T-helper 17 cell (primary cell): ENCODE measurements at places on chromosomes 2 and 18. TPM values are rescaled to one million over a fixed set of nuclear protein-coding genes. Genes with fewer than 3 reads are reported as not detected.

Gene CPSF3
- 18.1 TPM for total RNA-seq

Gene G6PC2
- not detected for total RNA-seq

Gene RESP18
- total RNA-seq: not detected

Gene POTEC
- not detected for total RNA-seq

Gene NT5C1B
- total RNA-seq: not detected

Gene KRTCAP3
- 9.1 TPM for total RNA-seq

GRCh38 chr2:111986116-111986900, 68.8 kb upstream of the TMEM87B start:
- H3K27me3 ChIP-seq: peaks cover 13% of the 10 kb centered on the region
- H3K4me1 ChIP-seq: peaks cover 5% of the 10 kb centered on the region
- H3K4me3 ChIP-seq: no peak overlapping the region
- no peaks in the 10 kb centered on the region for H3K36me3 ChIP-seq
- H3K27ac ChIP-seq: no peak overlapping the region

DNA sequence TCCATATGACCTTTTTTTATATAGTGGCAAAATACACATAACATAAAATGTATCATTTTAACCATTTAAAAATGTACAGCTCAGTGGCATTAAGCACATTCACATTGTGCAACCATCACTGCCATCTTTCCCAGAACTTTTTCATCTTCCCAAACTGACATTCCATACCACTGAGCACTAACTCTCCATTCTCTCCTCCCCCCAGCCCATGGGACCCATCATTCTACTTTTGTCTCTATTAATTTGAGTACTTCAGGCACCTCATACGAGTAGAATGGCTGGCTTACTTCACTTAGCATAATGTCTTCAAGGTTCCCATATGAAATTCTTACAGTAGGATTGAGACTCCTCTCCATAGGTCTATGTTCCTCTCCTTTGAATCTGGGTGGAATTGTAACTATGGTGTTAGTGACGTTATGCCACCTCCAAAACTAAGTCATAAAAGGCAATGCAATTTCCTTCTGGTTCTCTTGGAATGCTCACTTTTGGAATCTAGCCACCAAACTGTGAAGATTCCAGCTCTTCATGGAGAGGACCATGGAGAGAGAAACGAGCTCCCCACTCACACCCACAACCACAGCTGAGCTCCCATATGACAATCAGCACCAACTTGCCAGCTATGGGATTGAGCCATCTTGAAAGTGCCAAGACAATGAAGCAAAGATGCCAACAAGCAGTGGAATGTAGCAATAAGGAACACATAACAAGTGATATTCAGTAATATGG, 9.8 kb upstream of the DNAJC27 start:
- no peak for DNase-seq
- peaks cover 22% of the 10 kb centered on the region for H3K27me3 ChIP-seq
- no peaks in the 10 kb centered on the region for H3K36me3 ChIP-seq
- H3K4me1 ChIP-seq: peaks cover 5% of the 10 kb centered on the region
- H3K27ac ChIP-seq: no peak overlapping the region

DNA sequence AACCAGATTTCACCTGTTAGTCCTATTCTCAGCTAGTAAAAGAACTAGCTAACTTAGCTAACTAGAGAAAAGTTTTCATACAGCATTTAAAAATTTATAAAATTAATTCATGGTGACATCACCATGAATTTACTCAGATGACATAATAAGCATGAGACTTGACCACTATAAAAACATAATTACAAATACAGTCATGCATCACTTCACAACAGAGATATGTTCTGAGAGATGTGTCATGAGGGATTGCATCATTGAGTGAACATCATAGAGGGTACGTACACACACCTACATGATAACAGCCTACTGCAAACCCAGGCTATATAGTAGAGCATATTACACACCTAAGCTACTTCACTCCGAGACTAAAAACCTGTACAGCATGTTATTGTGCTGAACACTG, 481.3 kb upstream of the CHAC2 start:
- no peaks in the 10 kb centered on the region for H3K27me3 ChIP-seq
- H3K4me3 ChIP-seq: no peak overlapping the region
- no peaks in the 10 kb centered on the region for H3K36me3 ChIP-seq
- H3K4me1 ChIP-seq: no peaks in the 10 kb centered on the region

GRCh38 chr2:219099329-219099728, 38.6 kb upstream of the IHH start:
- H3K36me3 ChIP-seq: peaks cover 2% of the 10 kb centered on the region
- H3K27ac ChIP-seq: no peak overlapping the region
- H3K4me3 ChIP-seq: no peak overlapping the region
- DNase-seq: no peak
- H3K27me3 ChIP-seq: no peaks in the 10 kb centered on the region

DNA sequence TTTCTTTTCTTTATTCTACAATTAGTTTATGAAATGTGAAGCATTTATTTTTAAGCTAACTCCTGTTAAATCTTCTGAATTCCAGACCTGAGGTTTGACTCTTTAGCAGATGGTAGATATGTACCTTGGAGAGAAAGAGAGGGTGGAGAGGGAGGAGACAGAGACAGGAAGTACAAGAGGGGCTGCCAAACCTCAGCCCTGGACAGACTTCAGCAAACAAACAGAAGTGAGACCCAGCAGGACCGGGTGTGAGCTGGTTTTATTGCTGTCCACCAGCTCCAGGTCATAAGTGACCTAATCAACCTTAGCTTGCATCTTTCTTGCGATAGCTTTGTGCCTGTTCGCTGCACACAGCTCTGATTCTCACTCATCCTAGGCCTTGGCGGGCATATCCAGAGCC, 168.6 kb downstream of the CNTNAP5 start:
- no peaks in the 10 kb centered on the region for H3K4me1 ChIP-seq
- no peaks in the 10 kb centered on the region for H3K36me3 ChIP-seq
- H3K27ac ChIP-seq: no peak overlapping the region
- DNase-seq: no peak
- no peak overlapping the region for H3K4me3 ChIP-seq
- no peaks in the 10 kb centered on the region for H3K27me3 ChIP-seq

- no peak overlapping the region for H3K4me3 ChIP-seq
- H3K27ac ChIP-seq: no peak overlapping the region
- no peaks in the 10 kb centered on the region for H3K4me1 ChIP-seq
- no peak for DNase-seq
- H3K27me3 ChIP-seq: no peaks in the 10 kb centered on the region
- no peaks in the 10 kb centered on the region for H3K36me3 ChIP-seq
These were observed 631.7 kb downstream of the LRP1B start for GRCh38 chr2:141499123-141499522.

DNA sequence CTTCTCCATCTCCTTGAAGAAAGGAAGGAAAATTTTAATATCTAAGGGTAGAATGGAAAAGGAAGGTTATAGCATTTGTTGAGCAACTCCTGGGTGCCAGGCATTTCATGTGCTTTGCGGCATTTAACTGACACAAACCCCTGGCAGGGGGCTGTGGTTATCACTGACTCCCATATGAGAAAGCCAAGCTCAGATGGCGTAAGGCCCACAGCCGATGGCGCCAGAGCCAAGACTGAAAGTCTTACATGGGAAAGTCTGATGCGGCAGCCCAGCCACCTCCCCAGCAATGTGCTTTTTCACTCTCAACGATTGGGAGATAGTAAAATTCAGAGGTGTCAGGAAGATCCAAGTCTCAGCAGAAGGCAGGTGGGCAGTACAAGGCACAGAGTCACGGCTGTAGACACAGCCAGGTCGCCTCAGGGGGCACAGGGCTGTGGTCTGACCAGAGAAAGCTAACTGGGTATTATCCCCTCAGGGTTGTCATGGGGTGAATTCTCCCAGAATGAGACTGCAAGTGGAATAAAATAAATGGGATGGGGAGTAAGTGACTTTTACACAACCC, 324.2 kb upstream of the NCKAP5 start:
- no peak overlapping the region for H3K27ac ChIP-seq
- H3K36me3 ChIP-seq: no peaks in the 10 kb centered on the region
- no peak overlapping the region for H3K4me3 ChIP-seq
- DNase-seq: no peak
